ENCODE measurements at places on chromosomes 1 and 21.

GRCh38 chr1:161884475-161884874, 118.4 kb downstream of the ATF6 start:
- DNase-seq: no peak

- DNase-seq: no peak
These were observed 43.0 kb downstream of the ATP6V1G3 start for GRCh38 chr1:198497326-198498102.

- DNase-seq: no peak
These were observed 3.5 kb upstream of the NBL1 start for GRCh38 chr1:19640363-19641316.

DNA sequence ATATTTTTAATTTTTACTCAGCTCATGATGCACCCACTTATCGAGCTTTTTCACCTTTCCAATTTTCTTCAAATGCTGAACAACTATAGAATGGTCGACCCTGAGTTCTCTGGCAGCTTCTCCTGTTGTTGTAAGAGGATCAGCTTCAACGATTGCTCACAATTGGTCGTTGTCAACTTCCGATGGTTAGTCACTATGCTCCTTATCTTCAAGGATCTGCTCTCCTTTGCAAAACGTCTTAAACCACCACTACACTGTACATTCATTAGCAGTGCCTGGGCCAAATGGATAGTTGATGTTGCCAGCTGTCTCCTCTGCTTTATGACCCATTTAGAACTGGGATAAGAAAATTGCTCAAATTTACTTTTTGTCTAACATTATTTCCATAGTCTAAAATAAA, 385.9 kb upstream of the LYPLAL1 start:
- DNase-seq: no peak

GRCh38 chr1:36620142-36620541, 137.4 kb upstream of the CSF3R start:
- DNase-seq: no peak

- DNase-seq: no peak
These were observed 178.7 kb downstream of the MRPL39 start for GRCh38 chr21:25428537-25428936.

GRCh38 chr1:157403203-157403602, 149.1 kb downstream of the FCRL5 start:
- DNase-seq: no peak

DNA sequence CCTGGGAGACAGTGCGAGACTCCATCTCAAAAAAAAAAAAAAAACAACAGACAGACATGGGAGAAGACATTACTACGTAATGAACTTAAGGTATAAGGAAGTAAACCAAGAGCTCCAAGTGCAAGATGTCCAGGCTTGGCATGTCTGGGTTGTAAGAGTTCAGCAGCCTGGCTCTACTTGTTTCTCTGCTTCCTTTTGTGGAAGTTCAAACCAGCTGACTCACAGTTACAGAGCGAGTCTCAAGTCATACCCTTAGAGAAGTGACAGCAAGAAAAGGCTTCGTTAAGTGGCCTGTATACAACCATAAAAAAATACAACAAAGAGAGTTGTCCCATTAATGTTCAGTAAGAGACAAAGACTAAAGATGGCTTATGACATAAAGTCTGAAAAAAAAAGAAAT, 1.3 kb downstream of the RIT1 start:
- DNase-seq: no peak

- DNase-seq: no peak
These were observed 113.2 kb upstream of the CYYR1 start for GRCh38 chr21:26686278-26686677.

GRCh38 chr1:12075195-12076114, 12.4 kb downstream of the TNFRSF8 start:
- no peak for DNase-seq

Data from posterior cingulate gyrus (tissue), 11 donors.